ENCODE measurements at places on chromosomes 6 and 20. TPM values are rescaled to one million over a fixed set of nuclear protein-coding genes. Genes with fewer than 3 reads are reported as not detected.

- DNase-seq = no peak
Measured at GRCh38 chr20:57897156-57897874, 187.5 kb upstream of the PMEPA1 start.

DNA sequence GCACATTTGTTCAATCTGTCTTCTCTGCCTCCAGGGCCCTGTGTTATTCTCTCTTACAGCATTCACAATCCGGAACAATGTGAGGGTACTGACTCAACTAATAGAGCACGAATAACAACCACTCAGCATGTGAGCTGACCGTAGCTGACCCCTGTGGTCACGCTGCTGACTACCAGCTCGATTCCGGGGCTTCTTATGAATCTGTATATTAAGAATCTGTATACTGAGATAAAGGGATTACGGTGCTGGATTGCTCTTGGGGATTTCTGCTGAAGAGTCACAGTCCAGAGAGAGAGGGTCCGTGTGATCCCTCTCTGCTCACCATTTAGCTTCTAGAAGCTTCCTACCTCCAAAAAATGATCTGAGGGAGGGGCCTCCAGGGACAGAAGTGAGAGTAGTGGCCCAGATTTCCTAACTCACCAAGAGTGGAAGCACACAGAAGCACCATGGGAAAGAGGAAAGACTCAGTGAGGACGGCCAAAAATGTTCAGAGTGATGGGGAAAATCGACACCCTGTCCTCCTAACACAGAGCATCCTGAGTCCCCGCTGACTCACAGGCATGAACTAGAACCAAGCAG, 156.2 kb downstream of the THBS2 start:
- DNase-seq = no peak

DNA sequence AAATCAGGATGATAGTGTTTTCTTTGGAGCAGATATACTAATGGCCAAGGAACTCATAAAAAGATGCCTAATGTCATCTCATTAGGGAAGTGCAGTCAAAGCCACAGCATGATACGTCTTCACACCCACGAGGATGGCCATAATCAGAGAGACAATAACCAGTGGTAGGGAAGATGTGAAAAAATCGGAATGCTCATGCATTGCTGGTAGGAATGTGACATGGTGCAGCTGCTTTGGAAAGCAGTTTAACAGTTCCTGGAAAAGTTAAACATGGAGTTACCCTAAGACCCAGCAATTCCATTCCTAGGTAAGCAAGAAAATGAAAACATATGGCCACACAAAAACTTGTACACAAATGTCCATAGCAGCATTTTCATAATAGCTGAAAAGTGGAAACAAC, 29.9 kb downstream of the BCAS1 start:
- no peak for DNase-seq

GRCh38 chr6:82589509-82590206, 226.0 kb downstream of the TPBG start:
- no peak for DNase-seq

GRCh38 chr6:39144481-39145173, 29.6 kb upstream of the SAYSD1 start:
- DNase-seq = no peak

DNA sequence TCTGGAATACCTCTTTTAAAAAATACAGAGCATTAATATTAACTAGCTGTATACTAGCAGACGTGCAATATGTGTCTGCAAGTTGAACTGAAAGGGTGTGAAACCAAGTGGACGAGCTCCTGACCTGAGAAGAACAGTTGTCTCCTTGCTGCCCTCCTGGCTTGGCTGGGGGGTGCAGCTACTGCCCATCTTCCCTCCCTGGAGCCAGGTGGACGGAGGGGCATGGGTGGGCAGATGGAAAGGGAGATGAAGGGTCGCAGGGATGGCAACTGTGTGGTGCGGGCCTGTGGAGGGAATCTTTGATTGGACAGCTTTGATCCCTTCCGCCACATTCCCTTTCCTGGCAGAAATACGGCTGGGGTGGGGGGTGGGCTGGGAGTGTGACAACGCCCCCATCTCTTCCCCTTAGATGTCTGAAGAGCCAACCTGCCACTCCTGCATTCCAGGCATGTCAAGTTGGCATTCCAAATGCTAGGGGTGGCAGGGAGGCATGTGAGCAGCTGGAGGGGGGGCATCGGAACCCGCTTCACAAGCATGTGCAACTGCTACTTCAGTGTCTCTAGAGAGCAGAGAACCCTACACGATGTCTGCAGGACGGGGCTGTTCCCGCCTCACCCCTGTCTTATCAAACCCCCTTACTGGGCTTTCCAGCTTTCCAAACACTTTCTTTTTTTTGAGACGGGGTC, 37.3 kb downstream of the SRSF3 start:
- DNase-seq = no peak

- no peak for DNase-seq
Measured at GRCh38 chr20:64039293-64040160, 3.5 kb downstream of the C20orf204 start.

DNA sequence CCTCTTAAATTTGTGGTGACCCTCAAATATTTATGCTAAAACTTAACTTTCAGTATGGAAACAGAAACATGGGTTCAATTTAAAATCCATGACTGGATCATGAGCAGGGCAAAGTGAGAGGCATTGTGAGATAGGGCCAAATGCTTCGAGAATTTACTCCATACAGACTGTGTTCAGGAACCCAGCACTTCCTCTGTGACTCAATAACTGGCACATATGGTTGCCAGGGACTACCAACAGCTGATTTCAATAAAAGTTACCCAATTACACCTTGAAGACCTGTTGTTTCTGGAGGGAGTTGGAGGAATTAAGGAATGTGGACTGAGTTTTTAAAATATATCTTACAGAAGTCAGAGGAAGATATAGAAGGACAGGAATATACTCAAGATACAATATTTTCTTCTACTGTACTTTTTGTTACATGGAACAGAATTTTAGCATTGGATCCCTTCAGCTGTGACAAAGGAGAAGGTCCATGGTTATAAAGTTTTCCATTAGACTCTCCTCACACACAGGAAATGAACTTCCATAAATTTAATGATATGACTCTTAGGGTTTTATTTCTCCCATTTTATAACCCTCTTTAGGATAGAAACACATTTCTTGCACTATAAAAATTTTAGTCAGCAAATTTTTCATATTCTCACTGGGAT, 258.5 kb downstream of the KHDC1L start:
- DNase-seq = no peak

DNA sequence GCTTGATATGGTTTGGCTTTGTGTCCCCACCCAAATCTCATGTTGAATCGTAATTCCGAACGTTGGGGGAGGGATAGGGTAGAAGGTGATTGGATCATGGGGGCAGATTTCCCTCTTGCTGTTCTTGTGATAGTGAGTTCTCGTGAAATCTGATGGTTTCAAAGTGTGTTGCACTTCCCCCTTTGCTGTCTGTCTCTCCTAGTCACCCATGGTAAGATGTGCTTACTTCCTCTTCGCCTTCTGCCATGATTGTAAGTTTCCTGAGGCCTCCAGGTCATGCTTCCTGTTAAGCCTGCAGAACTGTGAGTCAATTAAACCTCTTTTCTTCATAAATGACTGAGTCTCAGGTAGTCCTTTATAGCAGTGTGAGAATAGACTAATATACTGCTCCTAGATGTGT, 19.9 kb downstream of the PFDN4 start:
- DNase-seq = no peak

GRCh38 chr6:169019727-169020491, 233.7 kb downstream of the THBS2 start:
- DNase-seq = no peak

DNA sequence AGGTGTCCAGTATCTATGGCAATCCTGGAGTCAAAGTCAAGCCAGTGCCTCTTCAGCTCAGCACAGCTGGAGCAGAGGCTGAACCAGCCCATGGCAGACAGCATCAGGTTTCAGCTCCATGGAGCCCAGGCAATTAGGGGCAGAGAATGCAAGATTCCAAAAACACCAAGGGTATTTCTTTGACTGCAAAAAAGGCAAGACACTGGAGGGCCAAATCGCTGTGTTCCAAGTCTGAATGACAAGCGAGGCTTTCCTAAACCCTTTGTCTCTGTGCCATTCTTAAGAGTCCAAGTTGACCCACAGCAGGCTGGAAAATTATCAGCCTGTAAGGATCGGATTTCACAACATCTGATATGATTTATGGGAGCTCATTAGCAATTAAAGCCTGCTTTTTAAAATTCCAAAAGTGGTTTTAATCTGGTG, 49.7 kb upstream of the TGM3 start:
- DNase-seq = no peak

DNA sequence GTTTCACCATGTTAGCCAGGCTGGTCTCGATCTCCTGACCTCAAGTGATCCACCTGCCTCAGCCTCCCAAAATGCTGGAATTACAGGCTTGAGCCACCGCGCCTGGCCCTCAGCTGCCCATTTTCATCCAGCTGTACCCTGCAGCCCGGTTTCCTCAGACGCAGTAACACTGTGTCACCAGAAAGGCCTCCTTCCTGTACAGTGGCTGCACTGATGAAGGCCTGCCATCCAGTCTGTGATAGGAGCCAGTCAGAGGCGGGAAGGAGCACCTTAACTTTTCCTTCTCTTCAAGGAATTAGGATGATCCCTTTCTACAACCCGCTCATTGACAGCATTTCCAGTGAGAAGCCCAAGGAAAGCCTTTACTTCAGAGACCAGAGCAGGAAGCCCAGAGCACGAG, 75.9 kb downstream of the GFOD1 start:
- no peak for DNase-seq

GRCh38 chr20:47927944-47928343, 142.7 kb upstream of the SULF2 start:
- DNase-seq = peak; percentile 37

DNA sequence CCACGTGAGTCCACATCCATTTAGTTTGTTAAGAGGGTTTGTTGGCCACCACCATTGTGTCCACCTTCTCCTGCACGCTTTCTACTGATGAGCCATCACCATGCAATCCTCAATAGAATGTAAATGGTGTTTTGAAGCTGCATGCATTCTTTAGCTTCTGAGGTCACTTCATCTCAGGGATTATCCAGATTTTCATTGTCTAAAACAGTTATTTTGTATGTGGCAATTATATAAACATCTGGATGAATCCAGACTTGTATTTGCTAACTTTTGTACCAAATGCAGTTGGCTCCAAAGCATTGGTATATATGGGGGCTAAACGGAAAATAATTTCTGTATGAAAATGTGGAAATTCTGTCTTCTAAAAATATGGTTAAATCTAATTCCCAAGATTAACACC, 231.2 kb upstream of the ARID1B start:
- DNase-seq = no peak

DNA sequence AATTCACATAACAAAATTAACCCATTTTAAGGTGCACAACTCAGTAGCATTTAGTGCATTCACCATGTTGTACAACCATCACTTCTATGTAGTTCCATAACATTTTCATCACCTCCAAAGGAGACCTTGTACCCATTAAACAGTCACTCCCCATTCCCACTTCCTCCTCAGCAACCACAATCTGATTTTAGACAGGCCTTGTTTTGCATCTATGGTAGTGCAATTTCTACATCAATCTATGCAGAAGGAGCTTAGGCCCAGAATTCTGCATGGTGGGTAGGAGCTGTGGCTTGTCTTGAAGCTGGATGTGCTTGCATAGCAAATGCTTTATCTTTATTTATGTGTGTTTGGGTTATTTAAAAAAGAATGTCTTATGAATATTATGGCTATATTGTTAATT, 13.5 kb upstream of the HLA-DQA1 start:
- no peak for DNase-seq

DNA sequence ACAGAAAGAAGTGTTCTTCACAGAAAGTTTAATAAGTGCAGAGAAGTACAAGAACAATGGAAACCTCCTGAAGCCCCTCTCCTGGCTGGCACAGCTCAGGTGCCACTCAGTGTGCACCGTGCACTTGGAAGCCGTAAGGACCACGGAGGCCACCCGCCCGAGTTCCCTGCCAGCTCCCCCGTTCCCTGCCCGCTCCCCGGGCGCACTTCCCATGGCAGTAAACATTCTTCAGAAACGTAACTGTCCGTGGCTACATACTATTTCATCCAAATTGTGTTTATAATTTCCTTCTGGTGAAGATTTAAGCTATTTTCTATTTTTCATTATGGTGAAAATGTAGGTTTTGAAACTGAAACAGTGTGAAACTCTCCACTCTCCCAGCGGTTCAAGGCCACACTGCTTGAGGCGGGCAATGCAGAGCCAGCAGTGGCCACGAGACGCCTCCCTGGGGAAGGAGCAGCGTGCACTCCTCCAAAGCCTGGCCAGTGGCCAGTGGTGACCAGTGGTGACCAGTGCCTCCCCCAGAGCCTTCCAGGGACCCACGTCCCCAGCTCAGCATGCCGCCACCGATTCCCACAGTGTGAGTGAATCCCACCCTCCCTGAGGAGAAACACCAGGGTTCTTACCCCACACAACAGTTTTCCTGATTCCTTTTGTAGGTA, 46.4 kb downstream of the TAF4 start:
- DNase-seq = no peak

DNA sequence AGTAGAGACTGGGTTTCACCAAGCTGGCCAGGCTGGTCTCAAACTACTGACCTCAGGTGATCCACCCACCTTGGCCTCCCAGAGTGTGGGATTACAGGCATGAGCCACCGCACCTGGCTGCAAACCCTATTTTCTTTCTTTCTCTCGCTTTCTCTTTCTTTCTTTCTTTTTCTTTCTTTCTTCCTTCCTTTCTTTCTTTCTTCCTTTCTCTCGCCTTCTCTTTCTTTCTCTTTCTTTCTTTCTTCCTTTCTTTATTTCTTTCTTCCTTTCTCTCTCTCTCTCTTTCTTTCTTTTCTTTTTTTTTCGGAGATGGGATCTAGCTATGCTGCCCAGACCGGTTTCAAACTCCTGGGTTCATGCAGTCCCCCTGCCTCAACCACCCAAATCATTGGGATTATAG, 47.0 kb upstream of the TGM3 start:
- DNase-seq = peak; percentile 48

DNA sequence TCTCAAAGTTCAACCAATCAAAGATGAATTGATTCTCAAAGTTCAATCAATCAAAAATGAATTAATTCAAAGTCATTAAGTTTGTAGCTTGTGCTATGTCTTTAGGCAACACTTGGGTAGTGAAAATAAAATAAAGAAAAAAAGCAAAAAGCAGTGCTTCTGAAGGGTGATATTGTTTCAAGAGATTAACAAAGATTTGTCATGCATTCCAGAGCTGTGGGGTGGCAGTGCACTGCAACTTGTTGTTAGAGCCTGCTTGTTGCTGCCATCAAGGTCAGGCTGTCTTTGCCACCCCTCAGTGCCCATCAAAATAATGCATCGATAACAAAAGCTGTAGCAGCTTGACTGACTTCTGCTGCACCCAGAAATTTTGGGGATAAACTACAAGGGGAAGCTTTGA, 128.6 kb downstream of the RNF144B start:
- no peak for DNase-seq

GRCh38 chr6:133396233-133396983, 155.3 kb downstream of the EYA4 start:
- no peak for DNase-seq

The MYBL2 gene
- total RNA-seq = 0.42 TPM

The PRRT1 gene
- total RNA-seq = 1.2 TPM

The NOX3 gene
- not detected for total RNA-seq

The PTCHD4 gene
- total RNA-seq = 0.10 TPM

The GGTLC1 gene
- not detected for total RNA-seq

The FOXQ1 gene
- total RNA-seq = 117 TPM

The C6orf163 gene
- total RNA-seq = 1.9 TPM
